Stomach (tissue), 19 donors: ENCODE measurements at places on chromosomes 11 and 22. TPM values are rescaled to one million over a fixed set of nuclear protein-coding genes. Genes with fewer than 3 reads are reported as not detected.

Gene KMT5B
- total RNA-seq = 43.2 TPM

Gene RFPL2
- total RNA-seq = not detected

Gene CRACR2B
- 165 TPM for total RNA-seq

Gene TRIM44
- 50.7 TPM for total RNA-seq

Gene ASCL2
- not detected for total RNA-seq

Gene MAJIN
- not detected for total RNA-seq

DNA sequence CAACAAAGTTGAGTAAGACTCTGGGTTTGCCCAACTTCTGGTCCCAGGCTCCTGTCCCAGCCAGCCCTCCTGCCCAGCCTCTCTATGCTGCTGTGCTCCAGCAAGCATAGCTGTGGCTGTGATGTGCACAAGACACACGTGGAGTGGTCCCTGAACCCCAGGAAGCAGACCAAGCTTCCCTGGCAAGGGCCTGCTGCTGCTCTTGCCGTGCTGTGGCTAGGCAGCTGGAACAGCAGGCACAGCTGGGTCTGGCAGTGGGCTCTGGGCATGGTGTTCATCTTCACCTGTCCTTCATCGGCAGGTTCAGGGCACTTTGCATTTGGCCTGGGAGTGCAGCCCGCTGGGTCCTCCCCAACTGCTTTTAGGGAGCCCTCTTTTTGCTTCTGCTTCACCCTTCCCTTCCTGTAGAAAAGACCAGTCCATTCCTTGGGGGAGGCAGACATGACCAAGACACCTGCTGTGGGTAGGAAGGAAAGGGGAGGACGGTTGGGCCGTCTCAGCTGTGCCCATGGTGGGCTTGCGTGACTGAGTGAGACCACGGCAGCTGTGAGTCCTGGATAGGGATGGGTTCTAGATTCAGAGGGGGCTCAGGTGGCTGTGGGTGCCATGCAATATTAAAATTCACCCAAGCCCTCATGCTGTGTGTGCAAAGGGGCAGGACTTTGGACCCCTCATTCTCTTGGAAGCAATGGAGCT lies 26.1 kb upstream of the ETS1 start:
- peak; percentile 4 for DNase-seq
- no peaks in the 10 kb centered on the region for H3K27me3 ChIP-seq
- H3K36me3 ChIP-seq = no peaks in the 10 kb centered on the region
- no peaks in the 10 kb centered on the region for H3K4me1 ChIP-seq

DNA sequence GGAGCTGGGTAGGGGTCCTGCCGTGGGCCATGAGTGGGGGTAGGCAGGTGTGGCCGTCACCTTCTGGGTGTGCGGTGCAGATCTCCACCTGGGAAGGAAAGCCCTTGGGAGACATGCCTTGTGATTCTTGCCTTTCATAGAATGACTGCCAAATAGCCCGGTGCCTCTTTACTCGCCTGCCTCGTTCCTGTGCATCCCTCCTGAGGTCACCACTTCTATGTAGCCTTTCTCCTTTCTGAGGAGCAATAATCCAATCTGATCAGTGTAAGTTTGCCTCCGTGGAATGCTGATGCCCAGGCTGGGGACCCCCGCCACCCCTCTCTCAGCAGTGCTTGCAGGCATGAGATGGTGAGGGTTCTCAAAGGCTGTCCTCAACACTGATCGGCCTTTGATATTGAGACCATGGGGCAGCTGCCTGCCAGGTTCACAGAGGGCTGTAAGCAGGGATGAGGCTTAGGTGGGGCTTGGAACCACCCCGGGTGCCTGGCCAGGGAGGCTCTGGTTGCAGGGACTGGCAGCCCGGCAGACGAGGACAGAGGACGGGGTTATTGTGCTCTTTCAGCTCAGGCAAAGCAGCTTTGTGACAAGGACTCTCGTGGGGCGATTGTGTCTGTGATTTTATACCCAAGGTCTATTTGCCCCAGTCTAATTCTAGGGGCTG lies 86.1 kb upstream of the WNT7B start:
- H3K36me3 ChIP-seq = no peaks in the 10 kb centered on the region
- no peak for DNase-seq
- H3K4me3 ChIP-seq = no peak overlapping the region
- H3K27ac ChIP-seq = peak overlapping the region; percentile 99
- peaks cover 99% of the 10 kb centered on the region for H3K4me1 ChIP-seq

- no peak overlapping the region for H3K4me3 ChIP-seq
- H3K27ac ChIP-seq = no peak overlapping the region
- H3K4me1 ChIP-seq = peaks cover 12% of the 10 kb centered on the region
- H3K36me3 ChIP-seq = no peaks in the 10 kb centered on the region
Observed at GRCh38 chr11:70608568-70609470, 210.5 kb downstream of the CTTN start.

DNA sequence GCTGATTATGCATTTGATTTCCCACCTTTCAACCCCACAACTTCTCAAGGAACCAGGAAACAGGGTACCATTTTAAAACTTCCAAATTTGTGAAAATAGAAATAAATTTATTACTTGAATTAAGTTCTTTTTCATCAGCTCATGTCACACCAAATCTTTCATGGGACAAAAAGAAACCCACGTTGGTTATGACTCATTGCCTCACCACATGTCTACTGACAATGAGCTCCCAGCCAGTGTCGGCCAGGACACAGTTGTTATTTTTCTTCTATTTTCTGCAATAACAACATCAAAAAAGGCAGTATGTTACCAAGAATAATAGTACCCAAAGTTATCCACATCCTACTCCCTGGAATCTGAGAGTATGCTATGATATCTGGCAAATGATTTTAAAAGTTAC lies 17.3 kb downstream of the MS4A6A start:
- H3K27me3 ChIP-seq = no peaks in the 10 kb centered on the region
- H3K27ac ChIP-seq = no peak overlapping the region
- H3K4me1 ChIP-seq = no peaks in the 10 kb centered on the region
- H3K36me3 ChIP-seq = no peaks in the 10 kb centered on the region

GRCh38 chr11:7032692-7033091 lies 12.4 kb downstream of the NLRP14 start:
- no peaks in the 10 kb centered on the region for H3K36me3 ChIP-seq
- no peak overlapping the region for H3K27ac ChIP-seq
- no peak overlapping the region for H3K4me3 ChIP-seq
- H3K27me3 ChIP-seq = no peaks in the 10 kb centered on the region

- no peak overlapping the region for H3K4me3 ChIP-seq
- no peak overlapping the region for H3K27ac ChIP-seq
- no peaks in the 10 kb centered on the region for H3K27me3 ChIP-seq
Observed at GRCh38 chr11:107770551-107770951, 58.7 kb upstream of the SLN start.

- H3K27ac ChIP-seq = no peak overlapping the region
- peaks cover 18% of the 10 kb centered on the region for H3K4me1 ChIP-seq
- H3K4me3 ChIP-seq = no peak overlapping the region
- no peaks in the 10 kb centered on the region for H3K27me3 ChIP-seq
- DNase-seq = no peak
Observed at GRCh38 chr11:63629426-63629825, 15.2 kb upstream of the PLAAT3 start.

GRCh38 chr11:124194293-124195188 lies 11.4 kb downstream of the OR10D3 start:
- no peaks in the 10 kb centered on the region for H3K27me3 ChIP-seq
- no peak overlapping the region for H3K27ac ChIP-seq
- no peaks in the 10 kb centered on the region for H3K4me1 ChIP-seq
- DNase-seq = peak; percentile 25
- H3K36me3 ChIP-seq = no peaks in the 10 kb centered on the region
- no peak overlapping the region for H3K4me3 ChIP-seq

DNA sequence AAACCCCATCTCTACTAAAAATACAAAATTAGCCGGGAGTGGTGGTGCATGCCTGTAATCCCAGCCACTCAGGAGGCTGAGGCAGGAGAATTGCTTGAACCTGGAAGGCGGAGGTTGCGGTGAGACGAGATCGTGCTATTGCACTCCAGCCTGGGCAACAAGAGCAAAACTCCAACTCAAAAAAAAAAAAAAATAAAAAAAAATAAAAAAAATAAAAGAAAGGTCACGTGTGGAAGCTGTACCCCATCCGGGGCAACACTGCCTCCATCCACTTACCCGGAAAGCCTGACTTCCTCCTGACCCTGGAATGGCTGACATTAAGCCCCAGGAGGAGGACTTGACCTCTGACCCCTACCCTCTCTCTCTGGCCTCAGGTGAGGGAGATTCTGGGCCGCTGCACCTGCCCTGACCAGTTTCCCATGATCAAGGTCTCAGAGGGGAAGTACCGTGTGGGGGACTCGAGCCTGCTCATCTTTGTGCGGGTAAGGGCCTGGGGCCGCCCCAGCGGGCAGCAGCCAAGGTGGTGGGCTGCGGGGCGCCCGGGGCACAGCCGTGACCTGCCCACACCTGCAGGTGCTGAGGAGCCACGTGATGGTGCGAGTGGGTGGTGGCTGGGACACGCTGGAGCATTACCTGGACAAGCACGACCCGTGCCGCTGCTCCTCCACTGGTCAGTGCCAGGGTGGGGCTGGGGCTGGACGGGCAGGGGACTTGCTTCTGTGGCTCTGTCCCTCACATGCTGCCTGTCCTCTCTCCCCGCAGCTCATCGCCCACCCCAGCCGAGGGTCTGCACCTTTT lies 3.8 kb downstream of the GAS2L1 start:
- DNase-seq = no peak
- H3K27me3 ChIP-seq = peaks cover 24% of the 10 kb centered on the region
- peaks cover 75% of the 10 kb centered on the region for H3K4me1 ChIP-seq

- H3K27ac ChIP-seq = no peak overlapping the region
- H3K4me1 ChIP-seq = peaks cover 66% of the 10 kb centered on the region
- no peaks in the 10 kb centered on the region for H3K27me3 ChIP-seq
- H3K36me3 ChIP-seq = no peaks in the 10 kb centered on the region
Observed at GRCh38 chr22:35866651-35867050, 149.0 kb downstream of the APOL5 start.

DNA sequence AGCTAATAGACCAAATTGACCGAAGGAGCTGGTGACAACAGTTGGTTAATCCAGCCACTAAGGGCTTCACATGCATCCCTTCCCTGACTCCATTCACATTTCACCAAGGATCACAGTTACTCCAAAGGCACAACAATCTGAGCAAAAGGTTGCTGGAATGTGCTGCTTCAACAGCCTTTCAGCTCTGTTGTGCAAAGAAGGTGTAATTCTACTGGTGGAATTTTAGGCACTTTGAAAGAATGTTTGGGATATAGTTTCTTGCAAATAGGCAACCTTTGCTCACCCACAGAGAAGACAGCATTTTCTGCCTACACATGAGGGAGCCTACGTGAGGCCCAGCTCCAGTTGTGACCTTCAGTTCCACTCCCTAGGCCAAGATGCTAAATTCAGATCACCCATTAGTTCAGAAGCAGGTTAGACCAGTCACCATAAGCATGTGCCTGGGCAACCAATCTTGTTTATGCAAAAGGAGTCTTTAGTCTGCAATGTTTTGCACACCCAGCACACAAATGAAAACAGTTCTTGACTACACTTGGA lies 21.6 kb upstream of the FCHSD2 start:
- no peak for DNase-seq
- no peak overlapping the region for H3K4me3 ChIP-seq
- H3K27ac ChIP-seq = no peak overlapping the region
- no peaks in the 10 kb centered on the region for H3K36me3 ChIP-seq

DNA sequence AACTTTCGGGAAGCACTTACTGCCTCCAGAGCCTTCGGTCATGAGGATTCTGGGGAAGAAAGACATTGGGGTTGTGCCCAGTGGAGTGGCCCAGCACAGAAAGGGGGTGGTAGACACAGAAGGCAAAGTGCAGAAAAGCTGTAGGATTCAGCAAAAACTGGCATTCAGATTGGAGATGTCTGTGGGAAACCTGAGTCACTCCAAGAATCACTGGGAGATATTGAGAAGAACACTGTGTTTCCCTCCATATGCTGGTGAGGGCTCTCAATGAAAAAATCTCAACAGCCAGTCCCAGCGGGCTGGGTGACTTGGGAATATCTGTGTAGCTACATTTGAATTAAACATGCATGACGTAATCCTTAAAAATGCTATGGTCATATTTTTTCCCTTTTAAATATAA lies 61.2 kb upstream of the RCN1 start:
- H3K4me3 ChIP-seq = no peak overlapping the region
- DNase-seq = peak; percentile 14
- no peak overlapping the region for H3K27ac ChIP-seq
- no peaks in the 10 kb centered on the region for H3K36me3 ChIP-seq

DNA sequence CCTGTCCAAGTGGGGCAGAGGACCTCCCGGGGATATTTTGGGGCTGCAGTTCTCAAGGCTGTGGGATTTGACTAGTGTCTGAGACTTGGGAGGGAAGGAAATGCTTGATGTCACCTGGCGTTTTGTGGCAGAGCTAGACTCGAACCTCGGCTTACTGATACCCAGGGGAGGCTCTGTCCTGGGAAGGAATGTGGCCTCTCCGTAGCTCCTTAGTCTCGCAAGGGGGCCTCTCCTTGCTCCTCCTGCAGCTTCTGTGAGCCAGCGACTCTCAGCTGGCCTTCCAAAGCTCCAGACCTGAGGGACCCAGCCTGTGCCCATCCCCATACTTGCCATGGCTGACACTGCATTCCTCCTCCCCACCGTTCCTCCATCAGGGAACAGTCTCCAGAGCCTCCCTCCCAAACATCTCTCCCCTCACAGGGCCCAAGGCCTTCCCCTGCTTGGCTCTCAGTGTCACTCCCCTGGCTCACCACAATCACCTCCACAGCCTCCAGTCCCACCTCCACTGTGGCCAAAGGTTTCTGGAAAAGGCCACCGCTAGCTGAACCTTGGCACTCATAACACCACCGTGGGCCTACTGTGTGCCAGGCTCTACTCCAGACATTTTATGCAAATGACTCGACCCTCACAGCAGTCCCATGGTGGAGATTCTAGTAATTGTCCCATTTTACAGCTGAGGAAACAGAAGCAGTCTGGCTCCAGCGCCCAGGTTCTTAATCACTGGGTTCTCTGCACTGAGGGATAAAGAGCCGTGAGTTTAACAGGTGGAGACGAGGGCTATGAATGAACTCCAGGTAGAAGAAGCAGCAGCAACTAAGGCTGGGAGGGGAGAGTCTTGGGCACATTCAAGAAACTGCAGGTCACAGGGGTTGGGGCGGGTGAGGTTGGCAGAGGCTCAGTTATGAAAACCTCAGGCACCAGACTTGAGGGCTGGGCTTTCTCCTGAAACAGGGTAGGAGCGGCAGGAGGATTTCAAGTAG lies 12.1 kb downstream of the P2RY2 start:
- H3K27me3 ChIP-seq = no peaks in the 10 kb centered on the region
- no peak overlapping the region for H3K27ac ChIP-seq
- H3K36me3 ChIP-seq = no peaks in the 10 kb centered on the region
- H3K4me3 ChIP-seq = no peak overlapping the region
- DNase-seq = no peak

DNA sequence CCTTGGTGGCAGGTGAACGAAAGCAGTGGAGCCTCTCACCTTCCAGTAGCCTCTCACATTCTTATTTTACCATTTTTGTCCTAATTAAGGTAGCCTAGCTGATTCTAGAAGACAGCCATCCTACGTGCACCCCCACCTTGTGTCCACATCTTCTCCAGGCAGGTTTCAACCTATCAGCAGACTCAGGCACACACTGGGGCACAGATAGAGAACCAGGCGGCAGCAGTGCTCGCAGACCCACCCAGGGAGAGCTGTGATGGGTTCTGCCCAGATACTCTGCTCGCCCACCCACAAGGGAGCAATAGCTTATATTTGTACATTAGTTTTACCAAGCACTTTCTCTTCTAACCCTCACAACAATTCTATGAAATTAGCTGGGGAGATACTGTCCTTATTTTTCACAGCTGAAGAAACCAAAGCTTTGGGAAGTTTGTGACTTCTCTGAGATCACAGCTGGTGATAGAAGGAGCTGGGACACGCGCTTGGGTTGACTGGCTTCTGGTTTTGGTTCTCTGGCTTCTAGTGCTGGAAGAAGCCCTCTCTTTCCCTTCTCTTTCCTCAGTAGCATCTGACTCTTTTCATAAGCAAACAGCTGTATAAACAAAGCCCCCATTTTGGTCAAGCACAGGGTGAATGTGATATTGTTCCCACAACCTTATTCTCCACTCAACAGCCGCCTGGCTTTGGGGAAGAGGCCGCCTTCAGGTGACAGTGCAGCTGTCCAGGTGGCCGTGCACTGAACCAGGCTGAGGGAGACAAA lies 36.9 kb downstream of the PPP2R1B start:
- no peak overlapping the region for H3K4me3 ChIP-seq
- no peaks in the 10 kb centered on the region for H3K27me3 ChIP-seq
- peak overlapping the region; percentile 47 for H3K27ac ChIP-seq
